ENCODE measurements at places on chromosomes 16 and 17.

GRCh38 chr17:64707050-64707591 is 45.0 kb upstream of the SMURF2 start:
- no peaks in the 10 kb centered on the region for H3K27me3 ChIP-seq
- no peak overlapping the region for H3K4me3 ChIP-seq
- no peak overlapping the region for H3K27ac ChIP-seq
- H3K36me3 ChIP-seq, result no peaks in the 10 kb centered on the region

DNA sequence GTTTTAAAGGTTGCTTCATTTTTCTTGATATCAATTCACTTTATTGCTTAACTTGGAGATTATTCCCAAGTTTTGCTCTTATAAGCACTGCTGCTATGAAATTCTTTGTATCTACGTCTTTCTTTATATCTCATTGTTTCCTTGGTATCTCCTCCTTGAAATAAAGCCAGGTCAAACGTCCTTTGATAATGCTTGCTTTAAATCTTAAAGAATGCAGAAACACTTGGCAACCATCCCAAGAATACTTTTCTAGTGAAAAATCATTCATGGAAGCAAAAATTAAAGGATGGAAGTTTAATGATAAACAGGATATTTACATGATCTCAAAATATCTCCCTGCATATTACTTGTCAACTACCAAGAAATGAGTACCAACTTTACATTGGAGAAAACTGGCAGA is 175.2 kb downstream of the CPPED1 start:
- H3K4me3 ChIP-seq, result no peak overlapping the region
- H3K36me3 ChIP-seq, result no peaks in the 10 kb centered on the region
- DNase-seq, result no peak
- H3K27me3 ChIP-seq, result no peaks in the 10 kb centered on the region
- no peaks in the 10 kb centered on the region for H3K4me1 ChIP-seq
- no peak overlapping the region for H3K27ac ChIP-seq

- H3K36me3 ChIP-seq, result no peaks in the 10 kb centered on the region
- no peaks in the 10 kb centered on the region for H3K4me1 ChIP-seq
- no peaks in the 10 kb centered on the region for H3K27me3 ChIP-seq
Observed at GRCh38 chr16:50299508-50300105, 33.3 kb downstream of the ADCY7 start.

DNA sequence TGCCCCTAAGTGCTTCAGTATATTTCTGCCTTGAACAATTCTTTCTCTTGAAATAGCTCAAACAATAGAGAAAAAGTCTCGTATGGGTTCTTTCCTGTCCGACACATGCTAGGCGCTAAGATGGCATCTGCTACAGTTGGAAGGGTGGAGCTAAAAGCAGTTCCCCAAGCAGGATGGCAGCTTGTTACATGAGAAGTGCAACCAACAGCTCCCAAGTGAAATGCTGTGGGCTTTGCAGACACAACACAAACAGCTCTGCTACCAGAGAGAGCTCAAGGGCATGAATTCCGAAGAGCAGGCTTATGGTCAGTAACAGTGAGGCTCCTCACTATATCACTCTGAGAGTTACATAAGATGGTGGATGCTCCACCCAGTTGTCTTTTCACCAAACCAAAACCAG is 83.8 kb downstream of the VPS53 start:
- no peaks in the 10 kb centered on the region for H3K27me3 ChIP-seq
- H3K27ac ChIP-seq, result no peak overlapping the region
- H3K36me3 ChIP-seq, result no peaks in the 10 kb centered on the region

DNA sequence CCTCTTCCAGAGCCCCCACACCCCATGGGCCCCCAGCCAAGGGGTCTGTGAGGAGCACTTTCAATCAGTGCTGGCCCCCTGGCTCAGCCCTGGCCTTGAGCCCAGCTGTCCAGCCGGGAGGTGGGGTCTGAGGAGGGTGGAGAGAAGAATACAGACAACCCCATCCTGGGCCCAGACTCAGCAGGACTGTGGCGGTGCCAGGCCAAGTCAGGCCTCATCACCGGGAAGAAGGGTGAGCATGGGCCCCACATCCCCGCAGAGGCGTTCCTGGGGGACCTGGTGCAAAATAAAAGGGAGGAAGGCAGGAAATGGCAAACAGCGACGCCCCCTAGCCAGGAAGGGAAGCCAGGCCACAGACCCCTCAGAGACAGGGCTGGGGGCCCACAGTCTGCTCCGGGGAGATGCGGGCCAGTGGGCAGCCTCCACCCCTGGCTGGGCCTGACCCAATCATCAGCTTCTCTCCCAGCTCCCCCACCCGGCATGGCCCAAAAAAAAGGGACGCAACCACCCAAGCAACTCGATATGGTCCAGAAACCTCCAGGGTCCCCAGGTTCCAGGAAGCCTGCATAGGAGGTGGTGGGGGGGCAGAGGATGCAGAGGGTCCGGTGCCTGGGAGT is 20.6 kb downstream of the ZNF423 start:
- no peak overlapping the region for H3K4me3 ChIP-seq
- H3K36me3 ChIP-seq, result no peaks in the 10 kb centered on the region
- no peak overlapping the region for H3K27ac ChIP-seq
- no peaks in the 10 kb centered on the region for H3K4me1 ChIP-seq

GRCh38 chr17:57587193-57587969 is 157.7 kb downstream of the CCDC182 start:
- no peak overlapping the region for H3K4me3 ChIP-seq
- H3K27ac ChIP-seq, result no peak overlapping the region
- no peak for DNase-seq
- H3K36me3 ChIP-seq, result no peaks in the 10 kb centered on the region
- H3K4me1 ChIP-seq, result no peaks in the 10 kb centered on the region

DNA sequence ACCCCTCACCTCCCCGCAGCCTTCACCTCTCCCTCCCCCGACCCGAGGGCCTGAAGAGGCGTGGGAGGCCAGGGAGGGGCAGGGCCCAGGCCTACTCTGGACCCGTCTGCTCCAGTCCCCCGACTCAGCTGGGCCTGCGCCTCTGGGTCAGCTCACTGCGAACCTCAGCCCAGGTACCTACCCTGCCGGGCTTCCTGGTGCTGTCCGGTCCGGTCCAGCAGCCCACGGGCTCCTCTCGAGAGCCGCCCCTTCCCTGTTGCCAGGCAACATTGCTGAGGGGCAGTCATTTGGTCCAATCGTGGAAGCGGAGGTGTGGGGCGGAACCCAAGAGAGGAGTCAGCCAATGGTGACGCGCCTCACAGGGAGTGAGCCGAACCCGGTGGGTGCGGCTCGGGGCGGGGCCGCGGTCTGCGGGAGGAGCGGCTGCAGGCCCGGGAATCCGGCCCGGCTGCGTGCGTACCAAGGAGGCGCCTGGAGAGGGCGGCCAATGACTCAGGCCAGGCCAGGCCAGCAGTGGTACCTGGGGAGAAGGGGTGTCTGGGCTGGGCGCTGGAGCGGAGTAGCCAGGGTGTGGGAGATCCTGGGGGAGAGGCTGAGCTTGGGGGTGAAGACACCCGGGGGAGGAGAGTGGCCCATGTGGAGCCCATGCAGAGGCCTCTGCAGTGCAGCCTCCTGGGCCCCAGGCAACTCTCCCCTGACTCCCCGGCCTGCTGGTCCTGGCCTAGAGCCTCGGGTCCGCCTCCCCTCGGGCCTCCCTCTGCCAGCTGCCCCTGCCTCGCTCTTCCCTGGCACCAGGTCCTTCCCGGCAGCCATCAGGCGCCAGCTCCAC is at the start of gene MEAK7:
TSS of gene MEAK7 (minus strand) at position 240 of the 829 bp plus-strand sequence. CDS start 6,573 bp downstream, outside the sequence.
- H3K27me3 ChIP-seq, result no peaks in the 10 kb centered on the region
- H3K36me3 ChIP-seq, result no peaks in the 10 kb centered on the region
- peak; percentile 92 for DNase-seq
- peak within 1 kb of the TSS; percentile 77 for H3K4me3 ChIP-seq

DNA sequence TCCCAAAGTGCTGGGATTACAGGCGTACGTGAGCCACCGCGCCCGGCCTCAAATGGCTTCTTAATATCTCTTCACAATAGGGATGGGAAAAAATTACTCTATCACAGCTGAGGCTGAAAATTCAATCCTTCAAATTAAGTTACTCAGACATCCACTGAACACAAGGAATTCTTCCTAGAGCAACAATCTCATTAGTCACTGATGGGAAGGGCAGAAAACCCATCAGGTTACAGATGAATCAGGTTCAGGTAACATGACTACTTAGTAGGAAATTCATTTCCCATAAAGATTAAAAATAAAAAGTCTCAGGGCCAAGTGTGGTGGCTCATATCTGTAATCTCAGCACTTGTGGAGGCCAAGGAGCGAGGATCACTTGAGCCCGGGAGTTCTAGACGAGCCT is 42.5 kb upstream of the ABR start:
- no peaks in the 10 kb centered on the region for H3K36me3 ChIP-seq
- H3K4me3 ChIP-seq, result no peak overlapping the region
- no peaks in the 10 kb centered on the region for H3K4me1 ChIP-seq
- no peak for DNase-seq
- peaks cover 96% of the 10 kb centered on the region for H3K27me3 ChIP-seq
- no peak overlapping the region for H3K27ac ChIP-seq

DNA sequence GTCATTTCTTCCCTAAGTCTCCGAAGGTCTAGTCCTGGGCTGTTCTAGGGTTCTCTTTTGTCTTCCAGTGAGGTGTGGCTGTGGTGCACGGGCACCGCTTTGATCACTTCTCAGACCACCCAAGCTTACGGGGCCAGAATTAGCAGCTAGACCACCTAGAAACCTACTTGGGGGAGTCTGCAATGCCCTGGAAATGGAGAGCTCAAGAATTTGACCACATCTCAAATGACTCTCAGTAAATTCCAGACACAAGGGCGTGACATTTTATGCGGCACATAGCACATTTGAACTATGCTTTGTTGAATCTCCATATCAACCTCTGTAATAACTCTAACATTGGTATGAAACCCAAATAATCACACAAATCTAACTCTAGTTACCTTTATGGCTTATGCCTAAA is 24.9 kb downstream of the TRIM16 start:
- H3K27ac ChIP-seq, result no peak overlapping the region
- no peak overlapping the region for H3K4me3 ChIP-seq
- H3K36me3 ChIP-seq, result no peaks in the 10 kb centered on the region
- DNase-seq, result no peak

DNA sequence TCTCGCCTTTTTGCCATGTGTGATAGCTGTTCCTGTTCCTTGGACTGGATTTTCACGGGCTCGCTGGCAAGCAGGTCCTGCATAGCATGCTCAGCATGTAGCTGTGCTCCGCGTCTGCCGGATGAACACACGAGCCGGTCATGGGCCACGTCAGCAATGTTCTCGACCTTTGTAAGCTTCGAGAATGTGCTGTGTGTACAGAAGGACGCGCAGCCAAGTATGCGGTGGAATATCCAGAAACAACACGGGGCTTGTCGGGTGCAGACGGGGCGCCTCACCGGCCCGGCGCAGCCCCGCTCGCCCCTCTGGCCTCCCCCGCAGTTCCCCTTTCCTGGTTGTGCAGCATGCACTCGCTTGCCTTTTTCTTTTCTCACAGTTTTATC is 42.2 kb downstream of the RPTOR start:
- H3K36me3 ChIP-seq, result no peaks in the 10 kb centered on the region
- no peaks in the 10 kb centered on the region for H3K27me3 ChIP-seq
- no peak overlapping the region for H3K4me3 ChIP-seq
- H3K27ac ChIP-seq, result no peak overlapping the region
- no peak for DNase-seq
- no peaks in the 10 kb centered on the region for H3K4me1 ChIP-seq

DNA sequence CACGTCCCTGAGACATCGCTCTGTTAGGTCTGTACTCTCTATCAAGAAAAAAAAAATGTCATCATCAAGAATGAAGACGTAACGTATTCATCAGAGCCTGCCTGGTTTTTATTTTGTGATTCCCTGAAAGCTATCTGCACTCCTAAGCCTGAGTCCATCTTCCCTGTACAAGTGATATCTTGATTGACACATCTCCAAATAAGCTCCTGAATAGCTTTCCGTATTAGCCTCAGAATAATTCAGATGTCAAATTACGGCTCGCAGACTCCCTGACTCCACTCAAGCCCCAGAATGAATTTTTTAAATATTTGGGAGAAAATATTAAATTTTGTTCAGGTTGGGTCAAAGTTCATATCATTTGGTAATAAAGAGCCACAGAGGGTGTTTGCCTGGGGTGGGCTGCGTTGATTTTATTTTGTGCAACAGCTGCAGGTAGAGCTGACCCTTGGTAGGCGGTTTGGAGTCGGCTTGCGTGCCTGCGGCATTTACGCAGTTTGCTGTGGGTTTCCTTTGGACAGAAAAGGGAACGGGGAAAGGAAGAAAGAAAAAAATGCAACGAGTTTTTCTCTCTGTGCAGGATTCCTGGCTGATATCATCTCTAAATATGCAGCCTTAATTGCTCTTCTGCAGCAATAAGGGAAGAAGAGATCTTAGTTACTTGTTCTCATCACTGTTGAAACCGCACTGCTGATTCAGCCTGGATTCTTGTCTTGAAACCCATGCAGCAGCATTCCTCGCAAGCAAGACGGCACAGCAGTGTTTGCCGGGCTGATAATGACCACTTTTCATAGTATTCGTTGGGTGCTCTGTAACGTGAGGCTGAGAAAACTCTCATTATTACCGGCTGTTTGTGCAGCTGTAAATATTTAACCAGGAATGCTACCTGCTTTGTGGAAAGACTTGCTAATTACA is 114.7 kb downstream of the IRX3 start:
- no peaks in the 10 kb centered on the region for H3K27me3 ChIP-seq
- DNase-seq, result no peak
- no peaks in the 10 kb centered on the region for H3K4me1 ChIP-seq
- no peak overlapping the region for H3K27ac ChIP-seq
- H3K4me3 ChIP-seq, result no peak overlapping the region
- H3K36me3 ChIP-seq, result no peaks in the 10 kb centered on the region

- no peaks in the 10 kb centered on the region for H3K27me3 ChIP-seq
- no peak for DNase-seq
- H3K36me3 ChIP-seq, result no peaks in the 10 kb centered on the region
- H3K27ac ChIP-seq, result no peak overlapping the region
Observed at GRCh38 chr17:27882162-27882840, 10.9 kb downstream of the LYRM9 start.

GRCh38 chr16:85568519-85568918 is 44.6 kb upstream of the GSE1 start:
- no peaks in the 10 kb centered on the region for H3K27me3 ChIP-seq
- no peak overlapping the region for H3K4me3 ChIP-seq
- H3K27ac ChIP-seq, result no peak overlapping the region
- peaks cover 28% of the 10 kb centered on the region for H3K4me1 ChIP-seq

GRCh38 chr17:65522751-65523404 is 38.6 kb downstream of the AXIN2 start:
- H3K4me1 ChIP-seq, result no peaks in the 10 kb centered on the region
- no peak overlapping the region for H3K4me3 ChIP-seq
- H3K27ac ChIP-seq, result no peak overlapping the region
- no peaks in the 10 kb centered on the region for H3K27me3 ChIP-seq

DNA sequence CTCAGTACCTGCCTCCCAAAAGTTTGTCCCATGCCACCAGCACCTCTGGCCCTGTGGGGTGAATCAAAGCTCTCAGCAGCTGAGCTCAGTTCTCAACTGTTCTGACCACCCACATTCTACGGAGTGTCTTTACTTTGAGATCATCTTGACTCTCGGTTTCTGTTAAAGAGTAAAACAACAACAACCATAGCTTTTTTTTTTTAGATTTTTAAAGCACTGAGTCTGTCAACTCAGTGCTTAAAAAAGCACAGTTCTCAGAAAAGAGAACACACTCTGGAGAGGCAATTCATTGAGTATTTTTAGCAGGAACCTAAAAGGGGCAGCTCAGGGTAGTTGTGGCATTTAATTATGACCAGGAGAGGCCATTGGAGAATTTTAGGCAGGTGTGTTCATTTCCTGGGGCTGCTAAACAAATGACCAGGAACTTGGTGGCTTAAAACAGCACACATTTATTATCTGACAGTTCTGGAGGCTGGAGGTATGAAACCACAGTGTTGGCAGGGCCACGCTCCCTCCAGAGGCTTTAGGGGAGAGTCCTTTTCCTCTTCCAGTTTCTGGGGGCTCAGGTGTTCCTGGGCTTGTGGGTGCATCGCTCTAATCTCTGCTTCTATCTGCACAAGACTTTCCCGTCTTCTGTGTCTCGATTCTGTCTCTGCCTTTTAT is 6.7 kb upstream of the WFIKKN2 start:
- DNase-seq, result peak; percentile 89
- peaks cover 43% of the 10 kb centered on the region for H3K4me1 ChIP-seq
- peak overlapping the region; percentile 98 for H3K27ac ChIP-seq
- peak overlapping the region; percentile 48 for H3K4me3 ChIP-seq
